A549 treated with AZD2906 at 1 μM for 4 hours (cell line): ENCODE measurements at places on chromosomes 13 and 19. TPM values are rescaled to one million over a fixed set of nuclear protein-coding genes. Genes with fewer than 3 reads are reported as not detected.

Gene NKPD1
- 0.51 to 1.2 TPM (median 0.93 TPM) in 5 replicates for total RNA-seq

Gene CEACAM19
- 7.7 to 12.3 TPM (median 9.2 TPM) in 5 replicates for total RNA-seq

Gene IGFL1
- 1.0 to 2.3 TPM (median 1.9 TPM) in 5 replicates for total RNA-seq

Gene TMEM59L
- 4.3 to 7.0 TPM (median 6.3 TPM) in 5 replicates for total RNA-seq

Gene FCAR
- not detected in 5 replicates for total RNA-seq

Gene ATP4A
- 0.06 to 0.14 TPM (median 0.13 TPM) in 4 of 5 replicates, not detected in the other for total RNA-seq

Gene CLEC17A
- total RNA-seq, result not detected in 5 replicates

Gene LILRB5
- total RNA-seq, result 0.03 to 0.06 TPM (median 0.05 TPM) in 4 of 5 replicates, not detected in the other

Gene KANK2
- 39.9 to 52.5 TPM (median 48.0 TPM) in 5 replicates for total RNA-seq

Gene HCST
- total RNA-seq, result 0.29 to 0.75 TPM (median 0.53 TPM) in 4 of 5 replicates, not detected in the other

Gene ARHGEF7
- 18.9 to 22.2 TPM (median 19.2 TPM) in 5 replicates for total RNA-seq
